LHCN-M2 (cell line): ENCODE measurements at places on chromosomes 7 and 10. TPM values are rescaled to one million over a fixed set of nuclear protein-coding genes. Genes with fewer than 3 reads are reported as not detected.
A peak's percentile ranks its signal among the peaks of the same experiment; 100 is the strongest.

PRSS2 gene
- not detected in 2 replicates for total RNA-seq

GDF2 gene
- not detected in 2 replicates for total RNA-seq

PRXL2A gene
- total RNA-seq, result not detected in 2 replicates

- DNase-seq, result peak; percentile 43
Measured at GRCh38 chr7:108263425-108263824, 133.3 kb upstream of the LAMB4 start.

CXCL12 gene
- 0.13 and 0.29 TPM in 2 replicates for total RNA-seq

- no peak for DNase-seq
Measured at GRCh38 chr7:10677211-10677610, 296.5 kb upstream of the PHF14 start.

VAX1 gene
- not detected in 2 replicates for total RNA-seq

- DNase-seq, result peak; percentile 96
Measured at GRCh38 chr10:113073549-113074189, 123.6 kb downstream of the TCF7L2 start.

DNA sequence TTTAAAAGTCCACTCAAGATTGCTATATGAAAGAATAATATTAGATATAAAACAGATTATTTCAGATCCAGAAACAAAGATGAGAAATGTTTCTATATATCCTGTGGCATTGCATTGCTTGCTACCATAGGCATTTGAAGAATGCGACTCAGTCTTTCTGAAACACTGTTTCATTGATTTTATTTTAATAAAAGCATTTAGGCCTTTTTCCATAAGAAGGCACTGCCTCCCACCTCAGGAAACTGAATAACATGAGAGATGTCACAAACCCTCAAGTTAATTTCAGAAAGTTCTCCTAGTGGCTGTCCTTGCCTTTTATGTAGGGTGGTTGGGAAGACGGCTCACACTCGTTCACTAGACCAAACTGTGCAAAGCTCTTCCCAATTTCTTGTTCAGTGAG lies 23.3 kb downstream of the PRPS1L1 start:
- no peak for DNase-seq

NKX2-3 gene
- total RNA-seq, result 0.19 TPM in 1 of 2 replicates, not detected in the other

DNA sequence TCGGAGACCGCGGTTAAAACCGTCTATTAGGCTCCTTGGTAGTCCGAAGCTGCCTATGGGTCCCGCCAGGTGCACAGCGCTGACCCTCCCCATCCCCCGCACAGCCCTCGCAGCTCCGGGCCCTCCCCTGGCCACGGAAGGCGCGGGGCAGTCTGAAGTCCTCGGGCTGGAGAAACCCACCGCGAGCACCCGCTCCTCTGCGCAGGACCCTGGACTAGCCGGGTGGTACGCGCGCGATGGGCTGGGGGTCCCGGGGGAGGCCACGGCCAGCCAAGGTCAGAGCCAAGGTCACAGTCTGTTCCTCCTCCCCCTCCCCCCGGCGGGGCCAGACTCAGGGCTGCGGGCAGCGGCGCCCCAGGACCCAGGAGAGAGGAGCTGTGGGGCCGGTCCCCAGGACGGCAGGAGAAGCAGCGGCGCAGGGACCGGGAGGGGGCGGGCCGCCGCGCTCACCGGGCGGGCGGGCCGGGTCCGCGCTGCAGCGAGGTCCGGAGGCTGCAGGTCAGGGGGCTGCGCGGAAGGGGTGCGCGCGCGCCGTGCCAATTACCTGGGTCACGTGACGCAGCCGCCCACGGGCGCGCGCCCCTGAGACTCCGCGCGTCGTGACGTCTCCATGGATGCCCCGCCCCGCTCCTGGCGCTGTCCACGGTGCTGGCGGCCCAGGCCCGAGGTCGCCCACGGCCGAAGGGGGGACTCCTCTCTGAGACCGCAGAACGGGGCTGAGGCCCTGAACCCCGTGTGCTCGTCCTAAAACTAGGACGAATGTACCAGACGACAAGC lies at the start of gene OGDHL:
TSS of gene OGDHL (minus strand) at position 535 of the 777 bp plus-strand sequence. CDS start 3,731 bp downstream, outside the sequence.
- peak; percentile 19 for DNase-seq

- peak; percentile 66 for DNase-seq
Measured at GRCh38 chr7:112266595-112267270, 60.2 kb downstream of the ZNF277 start.

DNA sequence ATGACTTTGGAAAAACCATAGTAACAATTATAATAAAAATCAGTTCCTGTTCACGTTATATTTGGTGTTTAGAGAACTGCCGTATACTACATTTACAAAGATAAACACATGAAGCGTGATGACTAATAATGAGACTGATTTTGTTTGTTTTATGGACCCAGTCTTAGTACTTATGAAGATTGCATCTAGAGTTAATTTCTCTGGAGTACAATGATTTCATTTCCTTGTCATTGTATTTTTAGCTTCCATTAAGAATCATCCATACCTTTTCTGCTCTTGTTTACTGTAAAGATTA lies 2.9 kb downstream of the RBM20 start:
- DNase-seq, result no peak

FKBP6 gene
- not detected in 2 replicates for total RNA-seq

DNA sequence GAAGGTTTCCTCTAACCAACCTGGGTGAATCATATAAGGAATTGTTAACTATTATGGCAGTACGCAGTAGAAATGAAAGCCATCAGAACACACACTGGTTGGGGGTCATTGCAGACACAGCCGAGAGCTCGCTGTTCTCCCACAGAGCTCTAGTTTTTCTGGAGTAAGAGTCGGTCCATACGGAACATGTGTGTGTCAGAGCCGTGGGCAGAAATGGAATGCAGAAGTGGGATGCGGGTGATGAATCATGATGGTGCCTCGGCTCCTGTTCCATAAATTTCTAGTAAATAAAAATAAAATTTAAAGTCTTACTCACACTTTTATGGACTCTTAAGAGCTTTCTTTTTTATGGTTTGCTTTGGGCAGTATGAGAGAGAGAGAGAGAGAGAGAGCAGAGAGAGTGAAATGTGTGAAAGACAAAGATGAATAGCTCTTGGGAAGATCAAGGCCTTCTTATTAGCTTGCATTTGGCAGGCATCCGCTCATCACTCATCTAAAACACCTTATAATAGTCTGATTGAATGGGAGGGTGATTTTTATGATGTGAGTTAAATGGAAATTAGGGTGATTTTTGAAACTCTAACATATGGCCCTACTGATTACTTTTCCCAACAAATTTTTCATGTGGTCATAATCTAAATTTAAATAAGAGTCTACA lies 98.8 kb upstream of the PFKP start:
- peak; percentile 80 for DNase-seq

MOGAT3 gene
- not detected in 2 replicates for total RNA-seq

- no peak for DNase-seq
Measured at GRCh38 chr7:66768865-66769832, 28.6 kb downstream of the RABGEF1 start.

RFC2 gene
- 85.3 and 99.9 TPM in 2 replicates for total RNA-seq

DNA sequence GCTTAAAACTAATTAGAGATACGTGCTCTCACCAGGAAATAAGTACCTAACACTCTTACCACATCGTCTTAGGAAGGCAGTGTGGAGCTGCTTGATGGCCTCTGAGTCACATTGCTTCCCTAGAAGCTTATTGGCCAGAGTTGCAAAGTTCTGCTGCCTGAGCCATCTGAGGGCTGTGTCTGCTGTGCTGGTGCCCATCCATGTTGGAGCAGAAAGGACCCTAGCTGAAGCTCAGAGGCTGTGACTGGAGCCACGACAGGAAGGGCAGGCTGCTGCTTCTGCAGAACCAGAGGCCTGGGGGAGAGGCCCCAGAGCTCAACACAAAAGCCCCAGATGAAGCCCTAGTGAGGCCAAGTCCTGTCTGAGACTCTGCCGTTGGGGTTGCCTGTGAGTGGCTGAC lies 64.8 kb upstream of the IGFBP3 start:
- peak; percentile 64 for DNase-seq

DNA sequence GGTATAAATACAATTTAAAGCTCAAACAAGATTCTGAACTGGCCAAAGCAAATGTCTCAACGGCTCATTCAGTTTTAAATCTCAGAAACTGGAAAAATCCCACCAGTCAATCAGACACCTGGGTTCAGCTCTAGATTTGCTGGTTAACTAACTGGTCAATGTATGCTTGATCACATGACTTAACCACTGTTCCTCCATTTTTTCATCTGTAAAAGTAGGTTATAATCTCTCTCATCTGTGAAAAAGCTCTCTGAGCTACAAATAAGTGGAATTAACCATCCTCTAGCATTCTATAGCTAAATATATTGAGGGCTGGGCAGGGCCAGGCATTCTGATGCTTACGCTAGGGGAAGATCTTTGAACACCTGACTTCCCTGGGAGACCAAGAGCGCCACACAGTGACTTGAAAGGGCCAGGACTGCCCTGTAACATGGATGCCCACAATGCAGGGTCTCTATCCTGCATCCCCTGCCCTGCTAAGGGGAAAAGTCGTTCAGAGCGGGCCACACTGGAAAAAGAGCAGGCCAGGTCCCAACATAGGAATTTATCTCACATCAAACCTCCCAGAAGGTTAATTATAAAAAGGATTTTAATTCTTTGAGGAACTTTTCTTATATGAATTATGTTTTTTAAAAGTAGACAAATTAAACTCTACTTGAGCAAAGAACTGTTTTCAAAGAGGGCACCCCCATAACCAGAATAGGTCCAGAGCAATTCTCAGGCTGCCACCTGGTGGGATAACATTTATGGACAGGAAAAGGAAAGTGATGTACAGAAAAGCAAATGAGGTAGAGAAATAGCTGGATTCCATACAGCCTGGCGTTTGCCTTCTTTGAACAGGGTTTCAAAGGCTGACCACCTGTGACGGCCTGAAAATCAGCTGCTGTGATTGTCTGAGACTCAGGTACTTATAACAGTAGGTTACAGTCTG lies 1.8 kb downstream of the RP9 start:
- DNase-seq, result peak; percentile 58

- DNase-seq, result no peak
Measured at GRCh38 chr10:79148452-79149344, 79.9 kb downstream of the ZMIZ1 start.

FFAR4 gene
- not detected in 2 replicates for total RNA-seq

WEE2 gene
- total RNA-seq, result not detected in 2 replicates

DNA sequence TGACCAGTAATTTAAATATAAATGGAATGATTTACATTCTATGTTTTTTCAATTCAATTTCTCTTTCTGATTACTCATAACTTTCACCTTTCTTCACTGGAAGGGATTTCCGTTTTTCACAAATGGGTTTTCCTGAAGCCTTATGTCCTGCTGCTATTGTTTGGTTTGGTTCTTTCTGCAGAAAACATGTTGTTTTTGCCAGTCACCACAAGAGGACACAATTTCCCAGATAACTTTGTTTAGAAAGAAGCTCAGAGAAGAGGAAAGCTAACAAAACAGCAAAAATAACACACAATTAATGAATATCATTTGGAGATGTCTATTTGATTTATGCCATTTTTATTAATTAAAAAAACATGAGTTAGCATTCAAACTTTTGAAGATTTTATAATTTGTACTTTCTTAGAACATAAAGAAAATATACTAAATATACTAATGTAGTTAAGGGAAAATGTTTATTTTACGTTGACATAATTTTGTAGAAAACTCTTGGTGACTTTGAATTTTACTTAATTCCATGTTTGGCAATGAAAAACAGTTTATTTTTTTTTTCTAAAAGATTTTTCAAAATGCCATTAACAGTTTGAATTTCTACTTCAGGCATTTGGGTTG lies 4.6 kb upstream of the TWIST1 start:
- peak; percentile 89 for DNase-seq

HOXA1 gene
- 3.7 and 5.9 TPM in 2 replicates for total RNA-seq

- no peak for DNase-seq
Measured at GRCh38 chr10:109920016-109920415, 3.3 kb downstream of the XPNPEP1 start.

DNA sequence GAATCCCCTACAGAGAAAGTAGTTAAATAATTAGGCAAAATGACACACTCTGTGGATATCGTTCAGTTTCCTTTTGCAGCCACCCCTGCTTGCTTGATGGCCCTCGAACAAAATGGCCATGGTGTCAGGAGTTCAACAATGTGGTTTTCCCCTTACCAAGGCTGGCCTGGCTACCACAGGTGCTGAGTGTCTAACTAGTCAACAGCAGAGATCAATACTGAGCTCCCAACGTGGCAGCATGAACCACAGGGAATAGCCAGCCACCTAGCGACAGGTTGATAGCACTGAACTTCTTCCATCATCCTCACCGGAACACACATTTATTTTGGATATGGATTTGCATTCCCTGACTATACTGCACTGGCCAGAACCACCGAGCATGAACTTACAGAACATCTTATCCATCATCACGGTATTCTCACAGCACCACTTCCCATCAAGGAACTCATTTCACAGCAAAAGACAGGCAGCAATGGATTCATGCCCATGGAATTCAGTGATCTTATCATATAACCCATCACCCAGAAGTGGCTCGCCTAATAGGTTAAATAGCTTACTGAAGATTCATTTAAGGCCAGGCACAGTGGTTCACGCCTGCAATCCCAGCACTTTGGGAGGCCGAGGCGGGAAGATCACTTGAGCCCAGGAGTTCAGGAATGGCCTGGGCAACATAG lies 6.3 kb downstream of the C10orf67 start:
- no peak for DNase-seq

LIPN gene
- not detected in 2 replicates for total RNA-seq

GRCh38 chr10:91024541-91024940 lies 103.7 kb upstream of the ANKRD1 start:
- DNase-seq, result no peak

GRCh38 chr10:98173260-98173659 lies 38.8 kb downstream of the R3HCC1L start:
- DNase-seq, result no peak

DNA sequence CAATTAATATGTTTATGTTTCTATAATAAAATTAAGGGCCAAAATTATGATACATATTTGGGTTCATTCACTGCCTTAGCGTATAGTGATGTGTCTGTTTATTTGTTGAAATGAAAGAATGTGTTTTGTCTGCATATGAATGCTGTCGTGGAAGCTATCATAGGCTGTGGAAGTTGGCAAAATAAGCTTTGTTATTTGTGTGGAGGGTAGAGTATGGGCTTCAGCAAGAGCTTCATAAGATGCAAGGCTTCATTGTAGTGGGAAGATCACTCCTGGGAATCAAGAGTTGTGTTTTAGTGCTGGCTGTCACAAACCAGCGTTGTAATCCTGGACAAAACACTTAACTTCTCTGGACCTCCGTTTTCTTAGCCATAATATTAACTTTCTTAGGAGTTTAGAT lies 2.5 kb downstream of the SLK start:
- no peak for DNase-seq

DNA sequence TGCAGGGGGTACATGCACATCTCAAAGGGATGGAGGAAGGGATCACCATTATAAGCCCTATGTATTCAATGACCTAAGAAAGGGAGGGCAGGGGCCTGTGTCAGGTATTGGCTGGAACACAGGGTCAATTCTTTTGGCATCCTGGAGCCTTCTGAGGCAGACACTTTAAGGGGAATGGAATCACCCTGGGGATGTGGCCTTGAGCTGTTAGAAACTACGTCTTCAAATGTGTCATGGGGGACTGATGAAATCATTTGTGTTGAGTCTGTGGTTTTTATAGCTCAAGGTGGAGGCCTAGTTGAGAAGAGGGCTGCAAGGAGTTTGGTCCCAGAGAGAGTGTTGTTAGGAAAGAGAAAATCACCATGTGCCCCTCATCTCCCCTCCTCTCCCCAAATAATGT lies 206.1 kb upstream of the CELF2 start:
- DNase-seq, result no peak

CALCR gene
- not detected in 2 replicates for total RNA-seq

UCMA gene
- total RNA-seq, result not detected in 2 replicates

GRCh38 chr10:97961945-97962344 lies 68.5 kb downstream of the CRTAC1 start:
- no peak for DNase-seq

CDCA7L gene
- 71.2 and 72.8 TPM in 2 replicates for total RNA-seq
